ENCODE measurements at places on chromosomes 7 and 10.

GRCh38 chr7:151088856-151089699 lies 2.8 kb downstream of the AGAP3 start:
- no peak for DNase-seq

DNA sequence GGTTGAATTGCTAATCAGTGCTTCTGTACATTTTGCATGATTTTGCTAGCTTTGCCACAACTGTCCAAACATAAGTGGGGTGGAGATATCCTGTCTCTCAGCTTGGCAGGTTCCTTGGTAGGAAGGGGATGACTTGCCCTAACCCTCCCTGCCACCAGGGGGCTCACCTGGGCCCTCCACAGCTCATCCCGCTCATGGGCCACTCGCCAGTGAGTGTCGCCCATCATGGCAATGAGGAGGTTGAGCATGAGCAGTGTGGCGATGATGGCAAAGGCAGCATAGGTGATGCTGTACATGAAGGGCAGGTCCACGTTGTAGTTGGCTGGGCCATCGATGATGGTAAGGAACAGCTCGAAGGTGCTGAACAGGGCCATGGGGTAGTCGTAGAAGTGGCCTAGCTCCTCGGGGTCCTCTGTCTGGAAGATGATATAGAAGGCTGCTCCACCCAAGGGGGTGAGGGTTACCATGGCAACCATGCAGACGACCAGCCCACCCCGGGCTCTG lies 12.2 kb downstream of the TRPV6 start:
- no peak for DNase-seq

- DNase-seq: no peak
These were observed 2.4 kb downstream of the ADCK2 start for GRCh38 chr7:140674899-140675701.

DNA sequence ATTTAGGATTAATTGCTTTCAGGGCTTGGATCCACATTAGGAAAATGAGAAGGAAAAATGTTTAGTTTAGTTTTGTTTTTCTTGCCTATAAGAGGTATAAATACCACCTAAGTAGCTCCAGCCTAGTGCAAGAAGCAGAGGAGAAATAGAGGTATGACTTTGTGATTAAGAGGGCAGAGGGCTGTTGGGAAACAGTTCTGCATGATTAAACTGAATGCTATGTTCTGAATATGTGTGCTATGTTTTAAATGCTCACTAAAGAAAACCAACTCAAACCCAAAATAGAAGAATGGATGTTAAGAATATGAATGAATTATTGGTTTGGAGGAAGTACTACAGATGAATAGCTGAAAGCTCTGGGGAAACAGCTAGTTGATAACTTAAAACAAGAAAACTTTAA lies 7.6 kb downstream of the CALCR start:
- no peak for DNase-seq

DNA sequence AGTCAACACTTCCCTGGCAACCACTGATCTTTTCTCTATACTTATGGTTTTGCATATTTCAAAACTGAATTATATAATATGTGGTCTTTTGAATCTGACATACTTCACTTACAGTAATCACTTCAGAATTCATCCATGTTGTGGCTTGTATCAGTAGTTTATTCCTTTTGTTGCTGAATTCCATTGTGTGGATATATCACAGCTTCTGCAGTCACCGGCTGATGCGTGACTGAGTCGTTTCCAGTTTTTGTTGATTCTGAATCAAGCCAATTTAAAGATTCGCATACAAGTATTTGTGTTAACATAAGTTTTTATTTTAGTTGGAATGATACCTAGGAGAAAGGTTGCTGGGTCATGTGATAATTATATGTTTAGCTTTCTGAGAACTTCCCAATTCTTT lies 672.5 kb upstream of the ANKRD30A start:
- no peak for DNase-seq

- no peak for DNase-seq
These were observed 171.8 kb downstream of the NXPH1 start for GRCh38 chr7:8605221-8605620.

- DNase-seq: no peak
These were observed 26.5 kb downstream of the GALNT11 start for GRCh38 chr7:152051968-152052367.

GRCh38 chr7:32047075-32047474 lies 23.1 kb downstream of the PDE1C start:
- no peak for DNase-seq

- DNase-seq: no peak
These were observed 11.1 kb downstream of the C7orf57 start for GRCh38 chr7:48046458-48046857.

DNA sequence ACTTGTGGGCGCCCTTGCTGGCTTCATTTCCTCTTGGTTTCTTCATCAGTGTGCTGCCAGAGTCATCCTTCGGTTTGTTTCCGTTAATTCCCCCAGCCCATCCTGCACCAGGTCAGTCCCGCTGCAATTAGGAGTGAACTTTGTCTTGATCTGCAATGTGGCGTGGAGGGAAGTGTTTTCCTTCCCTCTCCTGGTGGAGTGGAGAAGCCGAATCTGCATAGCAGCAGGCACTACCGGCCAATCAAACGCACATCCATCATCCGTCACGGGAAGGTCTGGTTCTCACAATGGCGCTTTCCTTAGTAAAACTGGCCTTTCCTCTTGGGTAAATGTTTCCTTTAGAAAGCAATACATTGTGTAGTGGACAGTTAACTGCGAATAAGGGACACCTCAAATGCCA lies 337.5 kb downstream of the CXCL12 start:
- DNase-seq: no peak

GRCh38 chr7:114856625-114857024 lies 65.3 kb upstream of the MDFIC start:
- DNase-seq: no peak

DNA sequence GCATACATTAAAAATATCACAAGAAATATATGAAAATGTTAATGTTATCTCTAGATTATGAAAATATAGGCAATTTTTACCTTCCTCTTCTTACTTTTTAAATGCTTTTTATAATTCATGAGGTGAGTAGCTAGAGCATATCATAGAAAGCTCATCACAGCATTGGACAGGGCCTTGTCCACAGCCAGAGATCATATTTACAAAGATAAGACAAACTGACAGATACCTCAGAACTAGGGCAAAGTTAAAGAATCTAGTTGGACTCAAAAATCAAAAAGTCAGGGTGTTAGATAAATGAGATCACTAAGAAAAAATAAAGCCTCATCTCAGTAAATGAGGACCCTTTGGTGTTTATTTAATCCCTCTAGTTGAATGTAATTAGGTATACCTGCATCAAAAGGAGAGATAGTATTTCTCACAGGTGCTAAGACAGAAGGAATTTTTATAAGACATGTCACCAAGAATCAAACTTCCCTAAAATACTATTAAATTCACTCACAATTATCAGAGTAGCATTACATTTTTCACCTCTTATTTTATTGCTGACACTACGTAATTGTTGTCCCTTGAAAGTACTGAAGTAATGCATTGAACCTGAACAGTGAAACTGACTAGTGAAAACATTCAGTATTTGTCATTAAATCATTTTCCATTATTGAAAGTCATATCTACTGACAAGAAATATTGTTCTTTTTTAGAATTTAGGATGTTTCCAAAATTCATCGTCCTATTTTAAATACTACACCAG lies 25.6 kb downstream of the CFAP69 start:
- no peak for DNase-seq

GRCh38 chr7:102407910-102408309 lies 11.7 kb downstream of the PRKRIP1 start:
- DNase-seq: no peak

DNA sequence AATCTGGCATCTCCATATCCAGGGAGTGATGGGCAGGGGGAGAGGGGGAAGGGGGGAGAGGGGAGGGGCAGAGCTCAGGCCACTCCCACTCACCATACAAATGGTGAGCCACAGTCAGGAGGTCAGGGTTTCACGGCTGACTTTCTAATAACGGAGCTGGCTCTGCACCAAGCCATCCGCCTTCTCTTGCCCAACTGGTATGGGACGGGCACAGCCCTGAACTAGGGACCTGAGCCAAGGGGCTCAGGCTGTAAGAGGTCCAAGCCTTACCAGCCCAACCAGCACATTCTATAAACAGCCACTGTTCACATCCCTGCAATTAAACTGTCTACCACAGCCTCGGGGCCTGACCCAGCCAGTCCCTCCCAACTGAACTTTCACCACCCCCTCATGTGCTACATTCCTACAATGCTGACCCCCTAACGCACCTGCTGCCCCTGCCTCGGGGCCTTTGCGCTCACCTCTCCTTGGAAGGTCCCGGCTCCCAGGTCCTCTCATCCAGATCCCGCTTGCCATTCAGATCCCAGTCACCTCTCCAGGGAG lies 32.5 kb downstream of the RGS10 start:
- DNase-seq: no peak

- no peak for DNase-seq
These were observed 9.2 kb downstream of the AGBL3 start for GRCh38 chr7:134995239-134996096.

- no peak for DNase-seq
These were observed 673.9 kb upstream of the GALNT17 start for GRCh38 chr7:70457883-70458680.

- DNase-seq: no peak
These were observed 43.3 kb upstream of the EZH2 start for GRCh38 chr7:148927123-148928045.

- no peak for DNase-seq
These were observed 39.7 kb downstream of the MCMBP start for GRCh38 chr10:119832951-119833350.

All from activated T-helper 1 cell treated with Interleukin-2 at 50 U/mL for 16 hours (primary cell).